ENCODE measurements at places on chromosomes 7 and 10. TPM values are rescaled to one million over a fixed set of nuclear protein-coding genes. Genes with fewer than 3 reads are reported as not detected.

DNA sequence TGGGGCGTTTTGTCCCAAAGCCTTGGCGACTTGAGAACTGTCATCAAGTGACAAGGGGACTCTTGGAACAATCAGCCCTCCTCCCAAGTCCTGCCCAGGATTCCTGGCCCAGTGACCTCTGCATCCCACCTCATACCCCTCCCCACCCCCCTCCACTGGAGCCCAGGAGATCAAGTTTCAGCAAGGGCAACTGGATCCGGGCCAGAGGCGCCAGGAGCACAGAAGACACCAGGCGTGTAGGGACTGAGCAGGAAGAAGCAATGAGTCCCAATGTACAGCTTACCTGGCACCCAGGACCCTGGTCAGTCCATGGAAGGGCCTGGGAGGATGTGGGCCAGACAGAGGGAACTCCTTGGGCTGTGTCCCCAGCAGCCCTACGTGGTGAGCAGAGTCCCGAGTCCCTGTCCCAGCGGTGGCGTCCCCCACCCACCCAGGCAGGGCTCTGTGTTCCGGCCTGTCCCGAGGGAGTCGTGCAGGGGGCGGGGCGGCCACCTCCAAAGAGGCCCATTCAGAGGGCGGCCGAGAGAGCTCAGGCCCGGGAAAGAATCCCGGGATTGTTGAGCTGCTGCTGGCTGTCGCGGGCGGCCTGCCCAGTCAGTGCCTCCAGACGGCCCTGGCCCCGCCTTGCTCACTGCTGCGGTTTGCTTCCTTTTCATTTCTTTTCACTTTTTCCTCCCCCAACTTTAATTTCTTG is 254.1 kb downstream of the TNS3 start:
- peak; percentile 78 for DNase-seq

TAS2R4 gene
- not detected for total RNA-seq

GRCh38 chr10:791639-792038 is 102.2 kb upstream of the DIP2C start:
- DNase-seq = no peak

DNA sequence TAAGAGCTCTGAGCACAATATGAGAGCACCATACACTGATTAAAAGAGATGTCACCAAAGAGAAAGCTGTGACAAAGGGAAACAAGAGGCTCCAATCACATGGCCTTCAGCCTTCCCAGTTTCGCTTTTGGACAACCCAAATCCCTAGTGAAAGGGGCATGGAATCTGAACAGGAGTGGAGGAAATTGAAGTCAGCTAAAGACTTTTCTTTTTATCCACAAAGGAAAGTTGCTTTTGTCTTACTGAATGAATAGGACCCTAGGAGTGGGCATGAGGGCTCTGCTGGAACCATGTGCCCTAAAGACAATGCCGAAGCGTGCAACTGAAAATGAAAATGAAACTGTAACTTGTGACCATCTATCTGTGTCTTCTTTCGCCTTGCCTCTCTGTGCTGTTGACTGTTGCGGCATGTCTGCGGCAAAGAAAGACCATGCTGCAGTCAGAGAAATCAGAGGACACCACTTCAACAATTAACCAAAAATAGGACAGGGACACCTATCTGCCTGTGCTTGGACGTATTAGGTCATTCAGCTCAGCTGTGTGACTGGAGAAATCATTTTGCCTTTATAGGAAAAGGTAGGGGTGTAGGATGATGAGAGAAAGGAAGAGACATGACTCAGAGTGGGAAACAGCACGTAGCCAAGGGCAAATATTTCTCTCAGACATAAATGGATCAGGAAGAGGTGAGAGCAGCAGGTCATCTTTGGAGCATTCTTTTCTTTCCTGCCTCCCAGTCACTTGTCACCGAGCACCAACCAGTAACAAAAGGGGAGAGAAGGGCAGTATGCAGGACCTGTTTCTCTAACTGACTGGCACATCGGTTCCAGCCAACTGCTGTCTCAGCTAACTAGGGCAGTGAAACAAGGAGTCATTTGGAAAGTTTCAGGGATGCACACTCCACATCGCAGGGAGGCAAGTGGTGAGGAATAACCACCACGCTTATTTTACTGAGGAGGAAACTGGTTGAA is 12.3 kb downstream of the CAV2 start:
- peak; percentile 70 for DNase-seq

GHRHR gene
- not detected for total RNA-seq

ALOX5 gene
- total RNA-seq = not detected

DNA sequence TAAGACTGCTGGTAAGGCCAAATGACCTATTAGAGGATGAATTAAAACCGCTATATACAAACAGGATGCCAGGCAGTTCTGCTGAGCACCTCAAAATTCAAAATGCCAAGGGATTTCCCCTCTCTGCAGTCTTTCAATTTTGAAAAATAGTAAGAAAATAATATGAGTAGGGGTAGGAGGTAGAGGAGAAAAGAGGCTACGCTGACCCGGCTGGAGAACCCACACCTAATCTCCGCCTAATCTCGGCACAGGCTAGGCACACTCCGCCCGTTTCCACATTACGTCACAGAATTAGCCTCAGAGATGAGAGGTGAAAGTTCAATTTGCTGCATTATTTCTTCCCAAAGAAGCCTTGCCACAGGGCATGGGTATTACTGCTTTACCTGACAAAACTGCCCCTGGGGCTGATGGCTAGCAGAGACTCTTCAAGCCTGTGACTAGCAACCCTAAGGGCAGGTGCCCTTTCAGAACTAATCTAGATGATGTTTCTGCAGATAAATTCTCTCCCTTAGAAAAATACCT is 21.3 kb upstream of the SPOCK2 start:
- DNase-seq = no peak

DNA sequence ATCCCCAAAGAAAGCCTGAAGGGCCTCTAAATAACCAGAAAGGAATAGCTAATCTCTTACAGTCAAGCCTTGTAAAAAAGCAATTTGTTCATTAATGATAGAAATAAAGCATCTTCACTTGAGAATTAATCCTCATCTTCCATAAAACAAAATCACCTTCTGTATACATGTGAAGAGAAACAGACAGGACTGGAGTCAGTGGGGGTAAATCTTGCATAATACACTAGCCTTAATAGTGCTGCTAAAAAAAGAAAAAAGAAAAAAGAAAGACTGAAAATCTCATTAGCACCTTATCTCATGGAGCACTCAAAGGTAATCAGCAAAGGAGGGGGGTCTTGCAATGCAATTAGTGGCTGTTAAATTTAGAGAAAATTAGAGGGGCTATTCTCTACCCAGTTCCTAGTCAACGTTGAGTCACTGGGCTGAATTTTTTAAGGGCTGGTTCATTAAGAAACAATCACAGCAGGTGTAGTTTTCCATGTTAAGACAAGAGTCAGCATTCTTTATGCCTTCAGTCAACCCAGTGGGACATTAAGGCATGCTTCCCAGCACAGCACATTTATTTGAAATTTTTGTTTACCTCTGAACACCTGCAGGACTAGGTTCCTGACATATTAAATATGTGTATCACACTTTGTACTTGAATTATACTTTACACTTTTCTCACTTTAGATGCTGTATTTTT is 1455.7 kb upstream of the CELF2 start:
- DNase-seq = no peak

DNA sequence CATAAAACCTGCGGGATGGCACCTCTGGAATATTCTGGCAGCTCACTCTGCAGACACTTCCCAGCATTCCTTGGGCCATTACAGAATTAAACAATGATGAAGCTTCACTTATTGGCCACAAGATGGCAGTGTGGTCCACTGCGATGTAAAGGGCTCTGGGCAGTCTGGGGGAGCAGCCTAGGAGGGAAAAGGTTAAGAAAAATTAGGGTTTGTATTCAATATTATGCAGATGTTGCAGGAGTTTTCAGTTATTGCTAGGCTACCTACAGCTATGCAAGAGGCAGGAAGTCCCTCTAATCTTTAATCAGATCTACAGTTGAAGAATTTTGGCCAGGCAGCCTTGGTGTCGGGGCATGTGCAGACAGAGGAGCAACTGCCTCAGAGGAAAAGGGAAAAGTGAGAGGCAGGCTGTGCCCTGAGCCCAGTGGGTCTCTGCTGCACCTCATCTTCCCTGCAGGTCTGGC is 233.2 kb upstream of the PRSS1 start:
- DNase-seq = peak; percentile 56

DNA sequence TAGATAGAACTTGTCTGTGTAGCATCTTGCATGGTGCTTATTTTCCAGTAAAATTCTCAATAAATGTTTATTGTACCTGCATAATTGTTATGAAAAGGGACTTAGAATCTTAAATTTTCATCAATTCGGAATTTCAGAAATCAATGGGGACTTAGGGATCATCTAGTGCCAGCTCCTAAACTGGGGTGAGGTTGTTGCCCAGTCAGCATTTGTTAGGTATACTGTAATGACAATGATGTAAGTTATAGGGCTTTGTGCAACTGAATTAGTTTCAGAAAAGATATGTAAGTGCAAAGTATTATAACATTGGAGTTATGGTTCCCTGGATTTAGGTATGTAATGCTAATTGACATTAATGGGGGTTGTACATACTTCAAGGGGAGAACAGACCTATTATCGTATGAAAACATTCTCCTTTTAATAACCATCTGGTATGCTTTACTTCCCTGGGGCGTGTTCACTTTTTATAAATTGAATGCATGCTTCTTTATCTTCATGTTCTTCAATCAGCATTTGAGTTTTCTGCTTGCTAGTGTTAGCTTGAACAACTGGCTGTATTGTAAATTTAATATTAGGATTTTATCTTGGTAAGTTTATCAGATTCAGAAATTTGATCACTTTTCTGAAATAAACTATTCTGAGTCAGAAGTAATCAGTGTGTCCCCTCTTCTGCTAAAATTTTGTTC is 270.3 kb downstream of the BBS9 start:
- no peak for DNase-seq

DNA sequence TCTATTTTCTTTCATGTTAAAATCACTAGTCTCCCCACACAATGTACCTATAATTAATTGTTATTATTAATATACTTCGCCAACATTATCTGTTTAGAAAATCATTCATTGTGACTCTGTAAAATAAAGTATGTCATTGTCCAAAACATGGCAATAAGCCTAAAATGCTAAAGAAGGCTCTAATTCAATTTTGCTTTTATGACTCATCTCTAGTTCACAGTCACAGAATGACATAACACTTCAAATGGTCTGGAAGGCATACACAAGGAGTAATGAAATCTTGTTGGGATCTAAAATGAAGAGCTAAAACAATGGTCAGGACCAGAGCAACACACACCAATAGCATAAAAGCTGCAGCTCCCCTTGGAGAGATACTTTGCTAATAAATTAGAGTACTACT is 505.8 kb downstream of the GPAM start:
- no peak for DNase-seq

GRCh38 chr10:43000651-43001426 is 76.0 kb upstream of the RET start:
- DNase-seq = no peak

LIPK gene
- total RNA-seq = not detected

TFR2 gene
- 0.36 TPM for total RNA-seq

DNA sequence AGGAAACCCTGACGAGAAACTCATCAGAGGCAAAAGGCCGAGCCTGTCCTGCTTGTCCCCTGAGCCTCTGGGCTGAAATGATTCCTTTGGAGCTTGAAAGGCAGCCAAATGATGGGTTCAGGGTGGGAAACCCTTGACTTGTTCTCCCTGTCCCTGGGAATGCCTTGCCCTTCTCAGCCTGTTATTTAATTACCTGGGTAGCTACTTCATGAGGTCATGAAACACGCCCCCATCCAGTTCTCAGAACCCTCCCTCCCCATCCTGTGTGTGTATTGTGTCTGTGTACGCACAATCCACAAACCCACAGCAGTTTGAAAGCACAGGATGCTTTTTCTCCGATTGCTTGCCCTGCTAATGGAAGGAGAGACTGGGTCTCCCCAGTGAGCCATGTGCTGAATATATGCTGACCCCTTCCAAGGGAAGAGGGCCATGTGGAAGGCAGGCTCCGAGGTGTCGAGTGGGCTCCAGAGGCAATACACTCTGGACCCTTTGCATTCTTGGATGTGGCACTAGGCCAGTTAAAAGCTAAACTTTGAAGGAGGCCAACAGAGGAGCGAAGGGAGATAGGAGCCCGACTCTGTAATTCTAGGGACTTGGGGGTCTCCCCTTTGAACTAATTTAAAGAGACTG is 10.6 kb downstream of the DUSP5 start:
- DNase-seq = no peak

- DNase-seq = no peak
These were observed 96.2 kb upstream of the KAT6B start for GRCh38 chr10:74730246-74730645.

GRCh38 chr7:2708547-2709310 is 20.7 kb downstream of the AMZ1 start:
- no peak for DNase-seq

TRIM74 gene
- not detected for total RNA-seq

DNA sequence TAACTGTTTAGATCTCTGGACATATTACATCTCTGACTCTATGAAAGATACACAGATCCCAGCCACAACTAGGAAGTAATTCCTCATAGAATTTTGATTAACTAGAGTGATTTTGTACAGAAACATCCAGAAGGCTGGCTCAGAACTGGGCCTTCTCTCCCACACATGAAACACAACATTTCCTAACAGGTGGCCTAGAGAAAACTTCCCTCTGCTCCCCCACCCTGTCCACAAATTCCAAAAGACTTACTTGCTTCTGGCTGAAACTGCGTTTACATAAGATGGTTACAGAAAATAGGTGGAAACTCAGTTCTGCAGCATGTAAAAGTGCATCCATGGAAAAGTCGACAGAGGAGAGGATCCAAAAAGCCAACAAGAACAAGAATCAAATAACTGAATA is 132.9 kb downstream of the FZD1 start:
- no peak for DNase-seq

DNA sequence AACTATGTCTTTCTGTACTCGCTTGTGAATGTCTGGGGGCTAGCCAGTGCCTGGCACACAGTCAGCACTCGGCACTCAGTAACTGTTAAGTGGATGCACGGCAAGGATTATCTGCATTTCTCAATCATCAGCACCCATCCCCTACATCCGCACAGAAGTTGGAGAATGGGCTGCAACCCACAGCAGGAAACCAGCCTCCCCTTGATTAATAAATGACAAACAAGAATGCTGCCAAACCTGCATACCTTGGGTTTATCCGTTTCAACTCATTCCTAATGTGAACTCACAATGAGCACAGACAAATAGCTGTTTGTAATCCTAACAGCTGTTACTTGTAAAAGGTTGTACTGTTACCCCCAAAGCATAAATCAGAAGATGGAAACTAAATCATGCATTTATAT is 28.9 kb downstream of the PPP1R3C start:
- no peak for DNase-seq

DNA sequence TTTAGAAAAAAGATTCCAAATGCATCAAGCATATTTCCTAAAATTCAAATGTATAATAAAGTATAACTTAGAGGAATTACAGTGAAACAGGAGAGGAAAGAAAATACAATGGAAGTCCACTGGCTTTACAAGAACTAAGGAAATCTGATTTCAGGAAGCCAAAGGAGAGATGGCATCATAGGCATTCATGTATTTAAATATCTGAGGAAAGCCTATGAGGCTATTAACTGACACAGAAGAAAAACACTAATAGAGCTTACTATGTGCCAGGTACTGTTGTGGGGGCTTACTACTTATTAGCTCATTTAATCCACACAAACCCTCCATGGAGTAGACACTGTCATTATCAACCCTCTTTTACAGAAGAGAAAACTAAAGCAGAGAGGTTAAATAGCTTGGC is 92.2 kb downstream of the SRPK2 start:
- DNase-seq = no peak

GRCh38 chr7:108529341-108529740 is 3.4 kb upstream of the PNPLA8 start:
- no peak for DNase-seq

GRCh38 chr10:79046326-79046725 is 22.4 kb upstream of the ZMIZ1 start:
- no peak for DNase-seq

- no peak for DNase-seq
These were observed 73.5 kb downstream of the SLC25A13 start for GRCh38 chr7:96248405-96248804.

LARP4B gene
- 84.0 TPM for total RNA-seq

- DNase-seq = no peak
These were observed 545.7 kb downstream of the LRMDA start for GRCh38 chr10:75977139-75977538.
